Hepatocyte (in vitro differentiated cells): ENCODE measurements at places on chromosomes 16 and 17. TPM values are rescaled to one million over a fixed set of nuclear protein-coding genes. Genes with fewer than 3 reads are reported as not detected.

RBFOX1 gene
- 1.00 and 1.5 TPM in 2 replicates for total RNA-seq

MT4 gene
- not detected in 2 replicates for total RNA-seq

TMEM235 gene
- total RNA-seq: 0.27 TPM in 1 of 2 replicates, not detected in the other

KRT31 gene
- total RNA-seq: not detected in 2 replicates

LDHD gene
- total RNA-seq: 12.7 and 13.9 TPM in 2 replicates

PSMD3 gene
- total RNA-seq: 71.9 and 92.1 TPM in 2 replicates

CYB5D1 gene
- 9.1 and 14.1 TPM in 2 replicates for total RNA-seq

SGSH gene
- total RNA-seq: 16.0 and 23.7 TPM in 2 replicates

DNA sequence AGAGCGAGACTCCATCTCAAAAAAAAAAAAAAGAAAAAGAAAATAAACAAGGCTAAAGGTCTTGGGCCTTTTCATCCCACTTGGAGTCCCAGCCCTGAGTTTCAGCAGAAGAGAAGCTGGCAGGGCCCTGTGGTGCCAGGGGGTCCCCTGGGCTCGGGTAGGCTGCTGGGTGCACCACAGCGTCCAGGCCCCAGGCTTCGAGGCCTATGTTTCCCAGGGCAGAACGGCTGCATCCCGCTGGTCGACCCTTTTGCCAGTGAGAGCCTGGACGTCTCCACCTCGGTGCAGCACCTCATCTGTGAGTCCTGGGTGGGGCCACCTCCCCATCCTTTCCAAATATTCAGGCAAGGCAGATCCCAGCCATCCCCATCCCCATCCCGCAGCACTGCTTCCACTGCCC, 2.2 kb downstream of the TMEM235 start:
- H3K27me3 ChIP-seq: peaks cover 29% of the 10 kb centered on the region
- H3K36me3 ChIP-seq: no peaks in the 10 kb centered on the region
- H3K4me3 ChIP-seq: no peak overlapping the region
- no peak for DNase-seq
- H3K4me1 ChIP-seq: no peaks in the 10 kb centered on the region
- no peak overlapping the region for H3K27ac ChIP-seq

DNA sequence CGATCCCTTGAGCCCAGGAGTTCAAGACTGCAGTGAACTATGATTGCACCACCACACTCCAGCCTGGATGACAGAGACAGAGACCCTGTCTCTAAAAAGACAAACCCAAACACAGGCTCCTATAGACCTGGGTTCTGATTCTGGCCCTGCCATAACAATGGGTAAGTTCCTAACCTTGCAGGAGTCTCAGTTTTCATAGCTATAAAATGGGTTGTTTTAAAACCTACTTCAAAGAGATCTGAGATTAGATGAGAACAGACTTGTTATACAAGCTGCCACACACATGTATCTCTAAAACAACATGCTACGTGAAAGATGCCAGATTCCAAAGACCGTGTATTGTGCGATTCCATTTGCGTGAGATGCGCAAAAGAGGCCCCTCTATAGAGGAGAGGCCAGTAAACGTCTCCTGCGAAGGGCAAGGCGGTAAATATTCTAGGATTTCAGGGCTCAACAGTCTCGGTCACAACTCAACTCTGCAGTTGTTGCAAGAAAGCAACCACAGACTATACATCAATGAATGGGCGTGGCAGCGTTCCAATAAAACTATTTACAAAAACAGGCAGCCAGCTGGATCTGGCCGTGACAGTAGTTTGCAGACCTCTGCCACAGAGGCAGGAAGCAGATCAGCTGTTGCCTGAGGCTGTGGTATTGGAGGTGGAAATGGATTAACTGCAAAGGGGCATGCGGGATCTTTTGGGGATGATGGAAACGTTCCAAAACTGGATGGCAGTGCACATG, 5.9 kb downstream of the CORO7 start:
- no peaks in the 10 kb centered on the region for H3K27me3 ChIP-seq
- peaks cover 7% of the 10 kb centered on the region for H3K4me1 ChIP-seq
- peak; percentile 72 for DNase-seq
- peak overlapping the region; percentile 24 for H3K27ac ChIP-seq

DNA sequence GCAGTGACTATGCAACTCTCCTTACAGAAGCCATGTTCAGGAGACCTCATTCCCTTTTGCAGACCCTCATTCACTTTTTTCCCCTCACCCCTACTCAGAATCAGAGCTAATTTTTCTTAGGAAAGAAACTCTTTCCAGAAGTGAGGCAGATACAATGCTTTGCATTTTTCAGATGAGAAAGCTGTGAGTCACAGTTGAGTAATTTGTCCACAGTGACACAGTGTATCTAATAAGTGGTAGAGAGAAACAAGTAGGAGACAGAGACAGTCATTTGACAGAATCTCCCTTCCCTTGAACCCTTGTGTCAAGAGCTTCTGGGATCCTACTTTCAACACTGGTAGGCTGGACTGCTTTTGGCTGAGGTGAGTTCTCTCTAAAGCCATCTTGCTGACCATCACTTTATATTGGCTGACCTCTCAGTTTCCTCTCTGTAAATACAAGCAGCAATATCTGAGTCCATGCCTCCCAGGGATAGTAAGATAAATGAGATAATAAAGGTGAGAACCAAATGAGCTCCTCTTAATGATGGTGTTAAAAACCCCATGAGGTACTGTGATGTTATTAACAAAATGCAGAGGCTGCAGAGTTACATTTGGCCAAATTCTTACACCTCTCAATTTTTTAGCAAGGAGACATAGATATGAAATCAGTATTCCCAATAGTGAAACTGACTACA, 130.8 kb downstream of the CA10 start:
- no peaks in the 10 kb centered on the region for H3K36me3 ChIP-seq
- H3K27me3 ChIP-seq: no peaks in the 10 kb centered on the region
- no peak overlapping the region for H3K4me3 ChIP-seq
- H3K4me1 ChIP-seq: no peaks in the 10 kb centered on the region
- H3K27ac ChIP-seq: peak overlapping the region; percentile 66

DNA sequence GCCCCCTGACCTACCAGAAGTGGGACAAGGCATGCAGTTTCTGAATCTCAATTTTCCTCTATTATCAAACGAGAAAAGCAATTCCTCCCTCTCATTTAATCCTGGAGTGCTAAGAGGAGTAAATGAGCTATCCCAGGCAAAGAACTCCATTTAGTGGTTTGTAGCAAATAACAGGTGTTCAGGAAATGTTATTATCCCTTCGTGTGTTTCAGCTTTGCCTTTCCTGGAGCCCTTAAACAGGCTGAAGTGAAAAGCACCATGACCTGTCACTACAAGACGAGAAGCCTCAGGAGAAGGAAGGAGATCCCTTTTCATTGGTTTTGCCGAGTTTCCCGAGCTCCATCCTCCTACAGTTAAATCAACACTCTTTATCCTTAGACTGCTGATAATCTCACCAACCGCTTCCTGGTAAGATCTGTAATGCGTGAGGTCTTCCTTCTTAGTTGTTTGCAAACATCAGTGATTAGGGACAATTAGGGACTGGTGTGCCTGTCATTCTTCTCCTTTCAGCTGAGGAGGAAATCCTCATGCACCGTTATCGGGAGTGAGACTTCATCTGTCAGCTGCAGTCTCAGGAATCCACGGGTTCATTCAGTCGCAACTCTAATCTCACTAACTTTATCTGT, 30.8 kb upstream of the MYOCD start:
- H3K4me1 ChIP-seq: no peaks in the 10 kb centered on the region
- DNase-seq: no peak
- H3K27me3 ChIP-seq: no peaks in the 10 kb centered on the region
- no peak overlapping the region for H3K27ac ChIP-seq

- no peaks in the 10 kb centered on the region for H3K36me3 ChIP-seq
- no peak for DNase-seq
- H3K4me3 ChIP-seq: no peak overlapping the region
- H3K27me3 ChIP-seq: no peaks in the 10 kb centered on the region
- H3K27ac ChIP-seq: no peak overlapping the region
Observed at GRCh38 chr17:37430051-37430627, 23.5 kb downstream of the TADA2A start.

DNA sequence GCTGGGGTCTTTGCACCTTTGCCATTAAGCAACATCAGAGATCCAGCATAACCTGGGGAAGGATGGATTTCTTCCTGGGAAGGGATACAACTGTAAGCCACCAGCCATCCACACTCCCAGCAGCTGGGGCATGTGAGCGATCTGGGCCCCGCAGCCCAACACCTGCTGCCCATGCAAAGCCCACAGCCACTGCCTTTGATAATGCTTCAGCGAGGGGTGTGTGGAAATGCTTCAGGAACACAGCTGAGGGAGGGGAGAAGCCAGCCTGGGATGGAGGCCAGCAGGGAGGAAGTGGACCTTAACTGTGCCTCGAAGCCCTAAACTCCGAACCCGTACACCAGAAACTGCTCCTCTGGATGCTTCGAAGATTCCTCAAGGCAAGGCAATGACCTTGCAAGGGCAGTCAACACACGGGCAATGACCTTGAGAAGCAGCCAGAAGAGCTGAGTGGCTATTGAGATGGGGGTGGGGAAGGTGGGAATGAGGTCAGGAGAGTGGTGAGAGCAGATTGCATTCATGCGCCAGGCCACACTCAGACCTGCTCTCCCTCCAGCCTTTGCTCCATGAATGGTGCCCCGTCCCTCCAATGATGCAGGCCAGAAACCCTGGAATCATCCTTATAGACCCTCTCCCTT, 49.1 kb downstream of the KATNIP start:
- no peaks in the 10 kb centered on the region for H3K27me3 ChIP-seq
- no peaks in the 10 kb centered on the region for H3K4me1 ChIP-seq
- H3K4me3 ChIP-seq: no peak overlapping the region
- H3K36me3 ChIP-seq: no peaks in the 10 kb centered on the region
- H3K27ac ChIP-seq: no peak overlapping the region

- no peaks in the 10 kb centered on the region for H3K27me3 ChIP-seq
- no peaks in the 10 kb centered on the region for H3K36me3 ChIP-seq
- no peak overlapping the region for H3K27ac ChIP-seq
- DNase-seq: no peak
Observed at GRCh38 chr17:40515011-40515410, 13.6 kb upstream of the TNS4 start.

DNA sequence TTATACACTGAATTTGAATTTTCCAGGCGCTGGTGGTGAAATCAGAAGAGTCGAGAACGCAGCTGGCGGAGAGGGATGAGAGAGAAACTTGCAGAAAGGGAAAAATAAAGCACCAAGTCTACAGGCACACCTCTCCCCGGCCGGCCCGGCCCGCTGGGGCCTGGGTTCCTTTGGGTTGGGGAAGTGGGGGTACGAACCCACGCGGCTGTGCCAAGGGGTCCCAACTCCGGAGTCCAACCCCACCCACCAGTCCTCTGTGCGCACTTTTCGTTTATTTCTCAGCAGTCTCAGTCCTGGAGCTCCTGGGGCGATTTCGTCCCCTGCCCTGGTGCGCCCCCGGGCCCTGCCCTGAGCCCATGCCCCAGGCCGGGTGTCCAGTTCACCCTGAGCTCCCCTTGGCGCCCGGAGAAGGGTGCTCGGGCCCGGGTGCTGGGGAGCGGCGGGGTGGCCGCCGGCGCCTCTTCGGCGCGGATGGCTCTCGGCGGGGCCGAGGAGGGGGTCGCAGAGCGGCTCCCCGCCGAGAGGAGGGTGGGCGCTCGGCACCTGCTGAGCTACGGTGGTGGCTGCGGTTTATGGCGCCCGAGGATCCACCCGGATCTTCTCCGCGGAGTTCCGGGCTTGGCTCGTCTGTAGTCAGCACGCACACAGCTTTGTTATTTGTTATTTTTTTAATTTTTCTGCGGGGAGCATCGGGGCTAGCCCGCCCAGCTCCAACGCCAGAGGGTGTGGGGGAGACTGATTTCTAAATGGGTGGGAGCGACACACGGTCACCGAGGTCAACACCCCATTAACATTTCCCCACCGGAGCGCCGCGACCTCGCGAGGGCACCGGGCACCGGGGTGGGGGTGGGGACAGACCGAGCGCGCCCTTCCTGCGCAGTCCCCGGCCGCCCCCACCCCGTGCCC, 15.7 kb upstream of the CBX8 start:
- no peak for DNase-seq
- peaks cover 43% of the 10 kb centered on the region for H3K4me1 ChIP-seq
- H3K27me3 ChIP-seq: peaks cover 84% of the 10 kb centered on the region
- no peaks in the 10 kb centered on the region for H3K36me3 ChIP-seq

DNA sequence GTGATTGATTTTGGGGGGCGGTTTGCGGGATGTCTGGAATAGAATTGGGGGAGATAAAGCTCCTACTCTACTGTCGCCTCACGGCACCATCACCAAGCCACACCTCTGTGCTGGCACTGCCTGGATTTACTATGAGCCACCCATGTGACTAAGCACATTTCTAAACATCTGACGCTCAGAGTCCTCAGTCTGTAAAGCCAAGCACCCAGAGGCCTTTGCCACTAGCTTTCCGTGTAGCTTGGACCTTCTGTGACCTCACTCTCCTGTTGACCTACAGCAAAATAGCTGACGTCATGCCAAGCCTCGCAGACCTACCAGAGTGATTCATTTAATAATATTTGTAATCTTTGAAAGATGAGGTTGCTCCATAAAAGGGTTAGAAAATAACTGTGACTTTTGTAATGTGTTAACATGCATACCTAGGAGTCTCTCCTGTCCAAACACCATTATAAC, 38.5 kb upstream of the MYOCD start:
- H3K4me1 ChIP-seq: peaks cover 10% of the 10 kb centered on the region
- no peaks in the 10 kb centered on the region for H3K27me3 ChIP-seq
- peak; percentile 77 for DNase-seq
- no peak overlapping the region for H3K4me3 ChIP-seq
- H3K36me3 ChIP-seq: no peaks in the 10 kb centered on the region

- H3K36me3 ChIP-seq: no peaks in the 10 kb centered on the region
- DNase-seq: no peak
- peaks cover 40% of the 10 kb centered on the region for H3K4me1 ChIP-seq
- no peak overlapping the region for H3K4me3 ChIP-seq
- no peaks in the 10 kb centered on the region for H3K27me3 ChIP-seq
Observed at GRCh38 chr16:79713609-79714309, 113.2 kb upstream of the MAF start.

DNA sequence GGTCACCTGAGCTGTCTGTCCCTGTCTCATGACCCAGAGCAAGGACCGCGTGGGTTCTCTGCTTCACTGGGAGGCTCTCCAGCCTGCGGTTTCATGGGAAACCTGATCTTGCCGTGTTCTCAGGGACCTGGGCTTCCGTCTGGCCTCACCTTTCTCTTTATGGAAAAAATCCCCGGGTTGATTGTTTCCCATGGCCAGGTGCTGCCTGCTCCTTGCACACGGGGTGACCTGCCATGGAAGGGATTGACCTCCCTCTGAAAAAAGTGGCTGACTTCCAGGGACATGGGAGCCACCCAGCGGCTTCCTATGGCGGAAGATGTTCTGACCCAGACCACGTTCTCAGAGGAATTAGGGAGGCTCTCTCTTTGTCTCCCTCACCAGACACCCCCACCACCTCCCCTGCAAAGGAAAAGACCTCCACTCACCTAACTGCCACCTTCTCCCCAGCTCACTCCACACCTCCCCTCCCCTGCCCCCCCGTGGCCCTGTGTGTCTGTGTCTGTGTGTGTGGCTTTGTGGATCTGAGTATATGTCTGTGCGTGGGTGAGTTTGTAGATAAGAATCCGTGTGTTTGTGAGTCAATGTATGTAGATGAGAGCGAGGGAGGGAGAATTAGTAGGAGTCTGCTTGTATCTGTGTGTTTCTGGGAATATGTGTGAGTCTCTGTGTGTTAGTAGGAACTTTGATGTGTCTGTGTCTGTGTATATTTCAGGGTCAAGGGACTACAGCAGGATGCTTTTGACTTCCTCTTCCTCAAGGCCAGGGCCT, 154.6 kb downstream of the NTN1 start:
- no peak overlapping the region for H3K4me3 ChIP-seq
- peaks cover 14% of the 10 kb centered on the region for H3K4me1 ChIP-seq
- no peaks in the 10 kb centered on the region for H3K36me3 ChIP-seq
- H3K27ac ChIP-seq: no peak overlapping the region
